Natural killer cell (primary cell): ENCODE measurements at places on chromosomes 6 and 20. TPM values are rescaled to one million over a fixed set of nuclear protein-coding genes. Genes with fewer than 3 reads are reported as not detected.

Gene FAM50B
- total RNA-seq = 1.9 TPM

Gene BPIFA1
- not detected for total RNA-seq

Gene LCA5
- not detected for total RNA-seq

Gene CASS4
- total RNA-seq = 13.4 TPM

Gene NKX2-2
- total RNA-seq = not detected

Gene BMP7
- total RNA-seq = not detected

Gene IRAK1BP1
- 1.5 TPM for total RNA-seq

Gene AGER
- 25.1 TPM for total RNA-seq

Gene SALL4
- total RNA-seq = 0.42 TPM

Gene METTL24
- total RNA-seq = 1.00 TPM

Gene LAMA2
- 3.6 TPM for total RNA-seq

DNA sequence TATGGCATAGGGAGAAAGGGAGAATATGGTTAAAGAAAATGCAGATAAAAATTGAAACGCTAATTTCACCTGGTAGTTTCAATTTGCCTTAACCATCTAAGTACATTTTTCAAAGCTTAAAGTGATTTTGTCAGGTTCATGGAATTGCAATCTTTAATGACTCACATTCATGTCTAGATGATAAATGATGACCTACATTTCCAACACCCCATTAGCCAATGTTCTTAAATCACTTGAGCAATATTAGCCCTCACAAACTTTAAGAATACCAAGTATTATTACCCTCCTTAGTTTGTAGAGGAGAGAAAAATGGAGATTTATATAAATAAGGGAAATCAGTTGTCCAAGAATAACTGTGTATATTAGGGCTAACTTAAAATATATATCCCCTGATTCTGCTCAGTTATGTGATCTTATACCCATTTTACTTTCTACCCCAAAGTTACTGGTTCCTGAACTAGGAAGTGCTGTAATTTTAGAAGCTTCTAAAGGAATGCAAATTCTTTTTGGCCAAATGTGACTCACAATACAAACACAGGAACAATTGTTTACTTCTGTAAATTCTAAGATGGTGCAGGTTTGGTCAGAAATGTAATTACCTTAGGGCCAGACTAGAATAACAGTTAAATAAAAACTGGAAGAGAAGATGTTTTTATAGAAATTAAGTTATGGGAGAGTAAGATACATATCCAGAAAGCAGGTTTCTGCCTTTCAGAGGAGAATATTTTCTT, 34.5 kb downstream of the TPBG start:
- no peak overlapping the region for H3K4me3 ChIP-seq
- H3K27ac ChIP-seq = no peak overlapping the region
- H3K27me3 ChIP-seq = no peaks in the 10 kb centered on the region
- H3K4me1 ChIP-seq = no peaks in the 10 kb centered on the region

GRCh38 chr20:36273414-36274180, 32.5 kb upstream of the DLGAP4 start:
- no peaks in the 10 kb centered on the region for H3K27me3 ChIP-seq
- H3K27ac ChIP-seq = no peak overlapping the region
- no peaks in the 10 kb centered on the region for H3K36me3 ChIP-seq
- no peak for DNase-seq
- H3K4me3 ChIP-seq = no peak overlapping the region

- no peak overlapping the region for H3K27ac ChIP-seq
- H3K4me3 ChIP-seq = no peak overlapping the region
- H3K4me1 ChIP-seq = no peaks in the 10 kb centered on the region
- no peaks in the 10 kb centered on the region for H3K27me3 ChIP-seq
- no peaks in the 10 kb centered on the region for H3K36me3 ChIP-seq
- no peak for DNase-seq
These were observed 106.3 kb downstream of the PERP start for GRCh38 chr6:138000941-138001340.

DNA sequence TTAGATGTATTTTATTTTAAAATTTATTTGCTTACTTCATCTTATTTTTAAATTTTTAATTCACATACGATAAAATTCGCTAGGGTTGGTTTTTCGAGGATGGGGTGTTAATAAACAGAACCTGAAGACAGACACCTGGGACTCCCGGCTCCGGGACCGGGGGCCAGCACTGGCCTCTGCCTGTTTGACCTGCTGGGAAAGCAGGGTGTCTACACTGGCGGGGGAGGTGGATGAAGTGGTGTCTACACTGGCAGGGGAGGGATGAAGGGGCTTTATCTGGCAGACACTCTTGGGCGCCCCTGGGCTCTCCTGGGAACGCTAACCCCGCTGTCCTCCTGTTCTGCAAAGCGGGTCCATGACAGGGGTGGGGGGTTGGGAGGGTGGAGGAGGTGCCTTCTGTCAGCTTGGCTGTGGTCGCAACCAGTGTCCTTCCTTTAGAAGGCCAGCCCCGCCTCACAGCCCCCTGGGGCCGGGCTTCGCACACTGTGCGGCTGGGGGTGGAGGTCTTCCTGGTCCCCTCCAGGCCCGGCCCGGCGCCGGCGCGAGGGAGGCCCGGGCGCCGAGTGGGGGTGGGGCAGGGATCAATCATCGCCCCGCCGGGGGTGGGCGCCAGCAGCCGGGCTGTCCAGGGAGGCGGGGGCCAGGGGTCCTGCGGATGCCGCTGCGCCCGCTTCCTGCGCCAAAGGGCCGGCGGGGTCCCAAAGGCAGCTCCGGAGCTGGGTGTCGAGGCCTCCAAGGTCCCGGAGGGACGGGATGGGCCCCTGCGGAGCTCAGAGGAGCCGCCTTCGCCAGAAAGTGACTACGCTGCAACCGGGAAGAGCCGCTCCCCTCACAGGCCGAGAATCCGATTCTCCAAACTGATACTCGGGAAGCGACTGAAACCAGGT, 1.8 kb downstream of the GATA5 start:
- H3K27ac ChIP-seq = no peak overlapping the region
- H3K36me3 ChIP-seq = no peaks in the 10 kb centered on the region
- DNase-seq = no peak
- peaks cover 16% of the 10 kb centered on the region for H3K27me3 ChIP-seq

DNA sequence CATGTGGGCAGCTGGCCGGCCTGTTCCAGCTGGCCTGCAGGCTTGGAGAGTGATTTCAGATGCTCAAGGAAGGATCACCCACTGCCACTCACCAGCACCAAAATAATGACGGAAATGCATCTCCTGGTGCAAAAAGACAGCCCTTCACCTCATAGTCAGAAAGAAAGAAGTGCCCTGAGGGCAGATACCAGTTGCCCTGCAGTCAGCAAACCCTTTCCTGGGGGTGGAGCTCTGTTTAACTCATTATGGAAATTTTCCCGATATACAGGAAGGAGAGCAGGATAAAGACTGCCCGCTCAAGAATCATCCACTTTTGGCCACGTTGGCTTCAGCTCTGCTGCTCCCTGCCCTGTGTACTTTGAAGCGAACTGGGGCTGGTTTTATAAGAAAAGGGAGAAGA, 127.9 kb downstream of the GRM4 start:
- H3K4me3 ChIP-seq = no peak overlapping the region
- no peak overlapping the region for H3K27ac ChIP-seq
- H3K4me1 ChIP-seq = no peaks in the 10 kb centered on the region
- no peak for DNase-seq
- no peaks in the 10 kb centered on the region for H3K36me3 ChIP-seq

GRCh38 chr6:146965110-146965689, 239.0 kb upstream of the STXBP5 start:
- no peaks in the 10 kb centered on the region for H3K27me3 ChIP-seq
- no peaks in the 10 kb centered on the region for H3K36me3 ChIP-seq
- no peak for DNase-seq
- no peak overlapping the region for H3K4me3 ChIP-seq
- H3K4me1 ChIP-seq = no peaks in the 10 kb centered on the region
- no peak overlapping the region for H3K27ac ChIP-seq

GRCh38 chr6:89035252-89036101, 45.1 kb upstream of the PNRC1 start:
- H3K27me3 ChIP-seq = no peaks in the 10 kb centered on the region
- no peak overlapping the region for H3K4me3 ChIP-seq
- peaks cover 3% of the 10 kb centered on the region for H3K4me1 ChIP-seq
- no peak overlapping the region for H3K27ac ChIP-seq
- no peaks in the 10 kb centered on the region for H3K36me3 ChIP-seq

GRCh38 chr6:77876300-77876699, 223.5 kb downstream of the MEI4 start:
- no peak overlapping the region for H3K4me3 ChIP-seq
- no peak for DNase-seq
- H3K36me3 ChIP-seq = no peaks in the 10 kb centered on the region

DNA sequence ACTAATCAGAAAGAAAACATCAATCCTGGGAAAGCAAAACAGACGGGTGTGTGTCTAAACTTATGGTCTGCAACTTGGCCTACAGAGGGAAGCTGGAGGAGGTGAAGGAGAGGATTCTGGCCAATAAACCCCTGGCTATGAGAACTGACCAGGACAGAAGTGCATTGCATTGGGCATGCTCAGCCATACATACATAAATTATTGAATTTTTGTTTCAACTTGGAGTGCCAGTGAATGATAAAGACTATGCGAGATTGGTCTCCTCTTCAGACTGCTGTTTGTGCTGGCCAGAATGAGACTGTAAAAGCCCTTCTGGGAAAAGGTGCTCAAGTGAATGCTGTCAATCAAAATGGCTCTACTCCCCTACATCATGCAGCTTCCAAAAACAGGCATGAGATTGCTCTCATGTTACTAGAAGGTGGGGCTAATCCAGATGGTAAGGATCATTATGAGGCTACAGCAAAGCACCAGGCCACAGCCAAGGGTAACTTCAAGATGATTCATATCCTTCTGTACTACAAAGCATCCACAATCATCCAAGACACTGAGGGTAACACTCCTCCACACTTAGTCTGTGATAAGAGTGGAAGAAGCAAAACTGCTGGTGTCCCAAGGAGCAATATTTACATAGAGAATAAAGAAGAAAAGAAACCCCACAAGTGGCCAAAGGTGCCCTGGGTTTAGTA, 17.4 kb downstream of the ADNP start:
- H3K4me3 ChIP-seq = no peak overlapping the region
- peaks cover 3% of the 10 kb centered on the region for H3K36me3 ChIP-seq
- H3K27ac ChIP-seq = no peak overlapping the region
- H3K27me3 ChIP-seq = no peaks in the 10 kb centered on the region

GRCh38 chr6:38218235-38218634, 398.7 kb downstream of the ZFAND3 start:
- H3K27me3 ChIP-seq = no peaks in the 10 kb centered on the region
- no peaks in the 10 kb centered on the region for H3K36me3 ChIP-seq
- H3K27ac ChIP-seq = no peak overlapping the region
- no peaks in the 10 kb centered on the region for H3K4me1 ChIP-seq
- no peak overlapping the region for H3K4me3 ChIP-seq

GRCh38 chr20:32487381-32487780, 97.8 kb downstream of the NOL4L start:
- no peak overlapping the region for H3K4me3 ChIP-seq
- H3K27ac ChIP-seq = no peak overlapping the region
- H3K36me3 ChIP-seq = peaks cover 7% of the 10 kb centered on the region
- H3K4me1 ChIP-seq = peaks cover 24% of the 10 kb centered on the region

GRCh38 chr6:147035886-147036285, 168.3 kb upstream of the STXBP5 start:
- no peak overlapping the region for H3K27ac ChIP-seq
- DNase-seq = no peak
- no peaks in the 10 kb centered on the region for H3K27me3 ChIP-seq
- no peaks in the 10 kb centered on the region for H3K4me1 ChIP-seq

DNA sequence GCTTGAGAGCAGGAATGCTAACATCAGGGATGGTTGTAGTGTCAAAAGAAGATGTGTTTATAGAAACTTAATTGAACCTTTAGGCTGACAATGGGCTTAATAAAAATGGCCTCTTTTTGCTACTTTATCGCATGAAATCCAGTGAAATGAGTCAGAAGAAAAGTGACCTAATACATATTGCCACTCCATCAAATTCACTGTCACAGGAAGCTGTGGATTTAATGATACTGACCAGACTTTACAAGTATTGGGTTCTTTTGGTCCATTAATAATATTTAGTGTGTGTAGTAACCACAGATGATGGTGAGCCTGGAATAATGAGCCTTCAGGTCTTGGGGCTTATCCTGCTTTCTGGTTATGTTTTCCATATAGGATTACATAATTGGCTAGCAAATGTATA, 231.8 kb upstream of the GMDS start:
- no peak overlapping the region for H3K27ac ChIP-seq
- H3K4me1 ChIP-seq = no peaks in the 10 kb centered on the region
- H3K4me3 ChIP-seq = no peak overlapping the region

GRCh38 chr6:21538186-21538798, 55.3 kb upstream of the SOX4 start:
- H3K27ac ChIP-seq = no peak overlapping the region
- H3K27me3 ChIP-seq = no peaks in the 10 kb centered on the region
- no peak overlapping the region for H3K4me3 ChIP-seq
- H3K4me1 ChIP-seq = no peaks in the 10 kb centered on the region

DNA sequence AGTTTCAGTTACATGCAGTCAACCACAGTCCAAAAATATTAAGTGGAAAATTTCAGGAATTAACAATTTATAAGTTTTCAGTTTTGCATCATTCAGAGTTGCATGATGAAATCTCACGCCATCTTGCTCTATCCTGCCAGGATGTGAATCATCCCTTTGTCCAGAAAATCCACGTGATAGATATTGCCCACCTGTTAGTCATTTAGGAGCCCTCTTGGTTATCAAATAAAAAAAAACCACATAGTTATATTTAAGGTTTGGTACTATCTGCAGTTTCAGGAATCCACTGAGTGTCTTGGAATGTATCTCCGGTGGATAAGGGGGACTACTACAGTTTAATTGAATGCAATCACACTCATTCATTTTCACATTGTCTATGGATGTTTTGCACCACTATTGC, 1249.0 kb upstream of the CITED2 start:
- no peaks in the 10 kb centered on the region for H3K36me3 ChIP-seq
- no peaks in the 10 kb centered on the region for H3K27me3 ChIP-seq
- no peak overlapping the region for H3K27ac ChIP-seq
- DNase-seq = no peak

- H3K27ac ChIP-seq = peak overlapping the region; percentile 39
- H3K4me1 ChIP-seq = peaks cover 33% of the 10 kb centered on the region
- peak overlapping the region; percentile 26 for H3K4me3 ChIP-seq
- peaks cover 8% of the 10 kb centered on the region for H3K36me3 ChIP-seq
These were observed 10.2 kb downstream of the DLL1 start for GRCh38 chr6:170280689-170281045.
